ENCODE measurements at places on chromosomes 6 and 20.

DNA sequence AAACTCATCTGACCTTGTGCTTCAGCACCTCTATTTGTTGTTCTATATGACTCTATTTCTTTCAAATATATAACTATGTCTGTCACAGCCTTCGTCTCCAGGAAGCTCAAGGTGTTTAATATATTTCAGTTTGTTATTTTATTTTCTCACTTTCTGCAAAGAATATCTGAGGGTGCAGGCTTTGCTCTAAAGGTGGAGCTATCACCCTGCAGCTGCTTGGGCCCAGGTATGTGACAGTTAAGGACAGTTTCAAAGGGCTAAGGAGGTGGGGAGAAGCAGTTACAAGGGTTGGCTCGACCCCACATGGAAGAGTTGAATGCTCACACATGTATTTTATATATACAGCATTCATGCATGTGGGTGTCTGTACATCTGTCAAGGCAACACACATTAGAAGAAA, 405.6 kb downstream of the BTBD9 start:
- no peak for DNase-seq

DNA sequence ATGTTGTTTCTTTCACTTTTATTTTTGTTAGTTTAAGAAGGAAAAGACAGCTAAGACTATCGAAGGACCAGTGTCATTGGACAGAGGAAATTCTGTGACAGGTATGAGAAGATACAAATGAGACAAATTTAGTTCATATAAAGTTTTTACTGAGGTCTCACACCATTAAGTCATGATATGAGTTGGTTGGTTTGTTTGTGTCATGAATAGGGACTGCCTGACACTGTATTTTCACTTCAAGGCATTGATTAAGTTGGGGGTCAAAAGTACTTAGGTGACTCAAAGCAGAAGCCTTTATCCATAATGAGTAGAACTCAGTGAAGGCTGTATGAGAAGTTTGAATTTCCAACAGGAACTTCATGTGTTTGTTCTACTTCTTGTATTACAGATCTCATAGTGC, 21.3 kb upstream of the HIVEP2 start:
- no peak for DNase-seq

DNA sequence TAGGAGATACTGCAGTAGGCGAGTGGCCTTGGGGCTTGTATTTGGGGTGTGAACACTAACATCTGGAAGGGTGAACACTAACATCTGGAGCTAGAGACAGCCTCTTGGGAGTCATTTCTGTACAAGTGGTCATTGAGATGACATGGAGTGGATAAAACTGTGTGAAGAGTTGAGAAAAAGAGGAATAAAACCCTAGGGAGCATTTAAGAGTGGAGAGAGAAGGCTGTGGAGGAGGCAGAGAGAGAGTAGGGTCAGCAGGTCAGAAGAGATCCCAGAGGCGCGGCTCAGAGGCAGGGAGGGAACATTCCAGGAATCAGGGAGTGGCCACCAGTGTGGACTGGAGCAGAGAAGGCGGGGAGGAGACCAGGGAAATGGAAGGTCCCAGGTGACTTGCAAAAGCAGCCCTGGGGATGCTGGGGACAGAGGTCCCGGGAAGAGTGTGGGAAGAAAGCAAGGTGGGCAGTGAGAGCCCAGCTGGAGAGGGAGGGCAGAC, 202.0 kb upstream of the RNF24 start:
- no peak for DNase-seq

DNA sequence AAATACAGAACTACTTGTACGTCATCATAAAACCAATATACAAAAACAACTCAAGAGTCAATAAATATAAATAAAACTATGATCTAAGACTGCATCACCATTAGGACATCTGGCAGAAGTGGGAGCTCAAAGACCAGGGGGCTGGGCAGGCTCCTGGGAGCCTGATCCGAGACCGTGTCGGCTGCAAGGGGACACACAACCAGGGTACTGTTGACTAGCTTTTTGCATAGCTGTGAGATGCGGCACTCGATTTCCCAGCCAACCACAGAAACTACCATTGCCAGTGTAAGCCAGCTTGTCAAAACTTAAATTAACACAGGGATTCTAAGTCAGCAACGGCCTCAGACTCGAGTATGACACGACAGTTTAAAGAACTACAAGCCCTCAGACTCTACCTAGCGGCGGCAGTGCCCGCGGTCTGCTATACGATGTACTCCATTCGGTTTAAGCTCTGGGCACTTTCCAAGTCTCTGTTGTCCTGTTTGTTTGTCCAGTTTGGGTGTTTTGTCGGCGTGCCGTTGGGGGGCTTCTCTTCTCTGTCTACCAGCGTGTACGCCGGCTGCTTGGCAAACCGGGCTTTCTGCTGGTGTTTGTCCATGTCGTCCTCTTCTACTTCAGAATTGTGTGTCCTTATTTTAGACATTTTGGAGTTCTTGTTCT, 34.6 kb downstream of the JAG1 start:
- no peak for DNase-seq

DNA sequence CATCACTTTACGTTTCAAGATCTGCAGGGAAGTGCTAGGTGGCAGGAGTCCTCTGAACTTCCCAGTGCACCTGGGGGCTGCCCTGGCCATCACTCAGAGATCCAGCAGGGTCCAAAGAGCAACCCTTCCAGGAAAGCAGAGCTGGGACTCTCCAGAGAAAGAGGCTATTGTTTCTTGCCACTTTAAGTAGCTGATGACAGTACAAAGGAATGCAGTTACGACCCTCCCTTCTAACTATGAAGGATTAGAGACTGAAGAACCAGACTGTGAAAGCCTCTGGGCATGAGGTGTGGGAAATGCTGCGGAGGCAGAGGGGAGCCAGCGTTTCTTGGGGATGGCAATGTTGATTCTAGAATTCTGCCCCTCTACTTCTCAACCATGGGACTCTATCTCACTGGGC, 189.1 kb upstream of the SUPT3H start:
- DNase-seq = peak; percentile 57

DNA sequence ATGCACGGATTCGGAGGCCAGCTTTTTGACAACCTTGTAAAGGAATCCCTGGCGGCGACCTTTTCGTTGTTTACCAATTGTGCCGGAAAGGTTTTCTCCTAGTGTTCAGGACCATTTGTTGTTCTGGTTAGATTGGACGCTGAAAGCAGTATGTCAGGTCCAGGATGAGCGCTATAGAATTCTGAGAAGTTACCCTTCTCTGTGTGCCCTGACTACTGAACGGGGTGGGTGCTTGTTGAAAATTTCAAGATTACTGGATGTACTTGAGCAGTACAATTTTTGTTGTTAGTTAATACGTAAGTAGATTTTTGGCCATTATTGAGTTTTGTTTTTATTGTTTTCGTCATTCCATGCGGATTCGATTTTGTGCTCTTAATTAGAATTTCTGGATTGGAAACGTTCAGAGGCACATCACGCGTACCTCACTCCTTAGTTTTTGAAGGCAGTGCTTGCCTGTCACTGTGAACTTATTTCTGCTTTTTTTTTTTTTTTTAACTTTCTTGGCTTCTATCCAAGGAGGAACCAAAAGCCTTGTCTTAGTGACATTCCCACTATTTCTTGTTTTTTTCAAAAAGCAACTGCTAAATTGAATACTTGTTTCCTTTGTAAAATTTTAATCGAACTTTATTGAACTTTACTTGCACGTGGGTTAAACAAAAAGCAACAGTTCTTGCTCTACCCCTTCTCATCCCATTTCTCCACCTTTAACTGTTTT, 898 bp downstream of the XRN2 start:
- DNase-seq = no peak

- no peak for DNase-seq
Observed at GRCh38 chr6:124524491-124525200, 437.6 kb upstream of the RNF217 start.

DNA sequence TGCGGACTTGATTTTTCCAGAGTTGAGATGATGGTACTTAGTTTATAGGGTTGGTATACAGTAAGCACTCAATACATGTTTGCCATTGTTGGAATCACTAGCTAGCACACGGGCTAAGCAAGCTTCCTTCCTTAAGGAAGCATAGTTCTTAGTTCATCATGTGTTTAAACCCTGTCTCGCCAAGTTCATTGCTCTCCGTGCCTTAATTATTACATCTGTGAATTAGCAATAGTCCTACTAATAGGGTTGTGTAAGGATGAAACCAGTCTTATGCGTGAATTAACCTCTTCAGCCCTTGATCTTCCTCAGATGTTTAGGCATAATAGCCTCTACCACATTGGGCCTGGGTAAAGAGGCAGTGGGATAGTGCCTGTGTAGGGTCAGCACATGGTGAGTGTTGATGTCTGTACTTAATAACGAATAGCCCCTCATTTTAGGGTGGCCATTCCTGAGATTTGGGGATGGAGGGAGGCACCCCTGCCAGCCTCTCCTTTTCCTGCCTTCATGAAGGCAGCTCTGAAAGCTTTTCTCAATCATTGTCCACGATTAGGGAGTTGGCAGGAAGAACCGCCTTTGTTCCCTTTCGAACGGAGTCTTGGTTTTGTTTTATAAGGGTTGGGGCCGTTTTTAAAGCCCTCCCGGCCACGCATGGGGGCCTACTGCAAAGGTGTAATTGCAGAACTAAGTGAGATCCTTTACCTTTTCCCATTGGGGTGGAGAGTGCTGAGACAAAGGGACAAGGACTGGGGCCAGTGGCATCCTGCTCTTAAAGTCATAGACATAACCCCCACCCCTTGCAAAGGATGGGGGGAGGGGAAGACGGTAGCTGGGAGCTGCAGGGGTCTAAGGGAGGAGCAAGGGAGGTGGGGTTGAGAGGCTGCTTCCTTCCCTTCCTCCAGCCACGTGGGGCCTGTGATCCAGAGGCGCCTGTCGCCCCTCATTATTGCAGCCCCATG, 2.1 kb downstream of the DNMT3B start:
- peak; percentile 80 for DNase-seq

GRCh38 chr6:392441-393390, 1.2 kb downstream of the IRF4 start:
- DNase-seq = no peak

GRCh38 chr20:35901678-35902544, 52.4 kb downstream of the SCAND1 start:
- no peak for DNase-seq

GRCh38 chr20:23658989-23659609, 21.3 kb upstream of the CST3 start:
- DNase-seq = no peak

- DNase-seq = no peak
Observed at GRCh38 chr20:41905199-41905598, 287.0 kb upstream of the CHD6 start.

GRCh38 chr6:26335631-26336323, 29.2 kb upstream of the BTN3A2 start:
- DNase-seq = no peak

GRCh38 chr6:23243854-23244253, 674.5 kb downstream of the HDGFL1 start:
- no peak for DNase-seq

DNA sequence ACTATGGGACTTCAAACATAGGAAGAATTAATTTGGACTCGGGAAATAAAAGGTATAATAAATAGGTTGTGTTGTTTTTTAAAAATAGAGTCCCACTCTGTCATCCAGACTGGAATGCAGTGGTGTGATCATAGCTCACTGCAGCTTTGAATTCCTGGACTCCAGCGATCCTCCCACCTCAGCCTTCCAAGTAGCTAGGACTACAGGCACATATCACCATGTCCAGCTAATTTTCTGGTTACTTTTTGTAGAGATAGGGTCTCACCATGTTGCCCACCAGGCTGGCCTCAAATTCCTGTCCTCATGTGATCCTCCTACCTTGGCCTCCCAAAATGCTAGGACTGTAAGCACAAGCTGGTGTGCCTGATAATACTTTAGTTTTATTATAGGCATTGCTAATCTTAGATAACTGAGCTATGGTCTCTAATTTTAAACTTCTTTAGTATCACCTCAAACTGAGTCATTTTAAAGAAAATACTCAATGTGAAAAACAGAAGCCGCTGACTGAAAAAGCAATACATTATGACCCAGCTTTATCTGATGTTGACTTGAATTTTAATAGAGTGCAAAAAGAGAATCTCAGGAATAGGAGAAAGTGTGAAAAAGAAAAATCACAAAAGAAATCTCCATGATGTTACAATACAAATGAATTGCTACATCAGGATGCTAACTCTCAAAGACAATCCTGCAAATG, 251.0 kb downstream of the RNGTT start:
- no peak for DNase-seq

DNA sequence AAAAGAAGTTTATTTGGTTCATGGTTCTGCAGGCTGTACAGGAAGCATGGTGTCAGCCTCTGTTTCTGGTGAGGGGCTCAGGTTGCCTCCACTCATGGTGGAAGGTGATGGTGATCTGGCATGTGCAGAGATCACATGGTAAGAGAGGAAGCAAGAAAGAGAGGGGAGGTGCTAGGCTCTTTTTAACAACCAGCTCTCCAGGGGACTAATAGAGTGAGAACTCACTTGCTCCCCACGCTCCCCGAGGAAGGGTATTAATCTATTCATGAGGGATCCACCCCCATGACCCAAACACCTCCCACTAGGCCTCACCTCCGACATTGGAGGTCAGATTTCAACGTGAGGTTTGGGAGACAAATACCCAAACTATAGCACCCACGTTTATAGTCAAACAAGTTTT, 4.0 kb upstream of the GJB7 start:
- DNase-seq = no peak

- no peak for DNase-seq
Observed at GRCh38 chr6:24882295-24882694, 53.5 kb downstream of the RIPOR2 start.

DNA sequence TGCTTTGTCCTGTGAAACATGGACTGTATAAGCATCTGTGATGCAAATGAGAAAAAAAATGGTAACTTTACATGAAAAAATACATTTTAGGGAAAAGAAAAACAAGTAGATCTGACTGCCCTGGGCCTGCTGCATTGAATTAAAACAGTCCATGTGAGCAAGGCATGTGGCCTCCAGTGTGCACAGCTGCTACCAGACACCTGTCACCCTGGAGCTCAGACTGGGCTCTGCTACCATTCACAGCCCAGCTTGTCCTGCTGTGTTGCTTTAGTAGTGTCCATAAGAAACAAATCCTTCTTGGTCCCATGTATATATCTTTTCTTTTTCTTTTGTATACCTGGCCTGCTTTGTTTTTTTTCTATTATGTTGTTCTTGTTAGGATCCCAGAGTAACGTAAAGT, 315.9 kb downstream of the NKAIN2 start:
- DNase-seq = no peak

DNA sequence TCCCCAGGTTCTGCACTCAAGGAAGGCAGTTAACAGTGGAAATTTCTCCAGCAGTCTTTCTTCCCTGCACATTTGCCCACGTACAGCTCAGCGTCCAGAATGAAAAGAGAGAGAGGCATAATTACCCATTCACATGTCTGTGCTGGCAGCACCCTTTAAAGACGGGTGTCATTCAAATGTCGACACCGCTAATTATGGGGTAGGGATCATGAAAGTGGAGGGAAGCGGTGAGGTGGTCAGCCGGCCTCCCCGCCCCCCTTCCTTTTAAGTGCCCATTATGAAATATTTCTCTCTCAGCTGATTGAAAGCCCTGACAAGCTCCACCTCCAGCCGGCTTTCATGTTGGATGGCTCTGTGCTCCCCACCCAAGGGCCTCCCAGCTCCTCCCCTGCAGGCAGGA, 246.1 kb downstream of the BMP7 start:
- DNase-seq = no peak

Measured in NT2/D1 (cell line).